CD4-positive, alpha-beta T cell (primary cell): ENCODE measurements at places on chromosomes 13 and 19.

DNA sequence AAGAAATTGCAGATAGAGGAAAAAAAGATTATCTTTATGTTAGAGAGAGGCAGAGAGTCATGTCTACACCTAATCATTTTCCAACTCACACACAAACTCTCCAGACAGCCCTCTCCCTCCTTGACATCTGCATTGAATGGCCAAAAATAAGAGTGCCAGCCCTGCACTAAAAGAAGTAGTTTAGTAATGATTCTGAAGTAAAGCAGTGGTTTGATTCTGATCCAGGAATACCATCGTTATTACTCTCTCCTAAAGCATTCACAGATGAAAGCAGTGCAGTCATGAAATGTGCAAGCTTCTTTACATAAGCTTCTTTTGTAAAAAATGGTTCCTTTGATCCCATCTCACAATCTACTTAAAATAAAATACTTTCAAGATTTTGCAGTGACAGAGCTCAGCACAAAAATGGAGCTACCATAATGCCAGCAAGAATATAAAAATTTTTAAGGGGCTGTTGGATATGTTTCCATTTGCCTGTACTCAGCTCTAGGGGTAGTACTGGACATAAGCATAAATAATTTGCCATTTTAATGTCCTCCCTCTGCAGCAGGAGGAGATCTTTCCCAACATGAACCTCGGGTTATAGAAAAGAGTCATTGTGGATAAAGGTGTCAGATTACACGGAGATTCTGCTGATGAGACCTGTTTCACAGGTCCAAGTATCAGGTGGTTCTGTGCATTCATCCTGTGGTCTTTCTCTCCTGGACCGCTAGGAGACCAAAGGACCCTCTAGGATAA is 406.3 kb downstream of the DCT start:
- no peak for DNase-seq

DNA sequence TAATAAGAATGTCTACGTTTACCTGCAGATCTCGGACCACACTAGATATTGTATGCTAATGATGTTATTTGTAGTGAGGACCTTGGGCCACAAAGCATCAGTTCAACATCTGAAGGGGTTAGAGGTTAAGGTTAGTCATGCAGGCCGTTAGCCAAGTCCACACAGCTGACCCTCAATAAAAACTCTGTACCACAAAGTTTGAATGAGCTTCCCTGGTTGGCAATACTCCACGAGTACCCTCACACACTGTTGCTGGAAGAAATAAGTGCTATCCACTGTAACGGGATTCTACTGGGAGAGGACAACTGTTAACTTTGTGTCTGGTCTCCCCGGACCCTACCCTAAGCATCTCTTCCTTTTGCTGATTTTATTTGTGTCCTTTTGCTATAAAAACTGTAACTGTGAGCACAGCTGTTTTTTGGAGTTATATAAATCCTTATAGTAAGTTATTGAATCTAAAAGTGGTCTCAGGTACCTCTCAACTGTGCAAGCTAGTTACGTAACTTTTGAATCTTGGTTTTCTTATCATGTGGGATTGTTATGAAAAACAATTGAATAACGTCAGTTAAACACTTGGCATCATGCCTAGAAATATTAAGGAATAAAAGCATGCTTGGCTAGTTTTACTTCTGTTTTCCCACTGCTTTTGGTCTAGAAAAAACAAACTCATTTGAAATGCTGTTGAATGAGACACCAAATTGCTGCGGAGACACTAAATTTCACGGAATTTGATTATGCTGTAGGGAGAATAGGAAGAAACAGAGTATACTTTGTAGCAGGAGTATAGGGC is 181.5 kb downstream of the DNAJC3 start:
- no peak for DNase-seq

DNA sequence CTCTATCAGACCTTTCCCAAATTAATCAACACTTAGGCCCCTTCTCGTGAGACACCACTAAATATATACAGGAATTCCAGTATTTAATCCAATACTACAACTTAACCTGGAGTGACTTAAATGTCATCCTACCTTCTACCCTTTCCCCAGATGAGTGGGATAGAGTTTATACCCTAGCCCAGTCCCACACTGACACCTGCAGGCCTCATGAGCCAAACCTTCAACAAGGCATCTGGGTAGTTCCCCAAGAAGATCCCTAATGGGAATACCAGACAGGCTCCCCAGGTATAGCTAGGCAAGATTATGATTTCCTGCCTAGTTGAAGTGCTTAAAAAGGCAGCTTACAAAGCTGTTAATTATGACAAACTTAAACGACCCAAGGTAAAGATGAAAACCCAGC is 15.9 kb downstream of the ZNF83 start:
- DNase-seq, result no peak

DNA sequence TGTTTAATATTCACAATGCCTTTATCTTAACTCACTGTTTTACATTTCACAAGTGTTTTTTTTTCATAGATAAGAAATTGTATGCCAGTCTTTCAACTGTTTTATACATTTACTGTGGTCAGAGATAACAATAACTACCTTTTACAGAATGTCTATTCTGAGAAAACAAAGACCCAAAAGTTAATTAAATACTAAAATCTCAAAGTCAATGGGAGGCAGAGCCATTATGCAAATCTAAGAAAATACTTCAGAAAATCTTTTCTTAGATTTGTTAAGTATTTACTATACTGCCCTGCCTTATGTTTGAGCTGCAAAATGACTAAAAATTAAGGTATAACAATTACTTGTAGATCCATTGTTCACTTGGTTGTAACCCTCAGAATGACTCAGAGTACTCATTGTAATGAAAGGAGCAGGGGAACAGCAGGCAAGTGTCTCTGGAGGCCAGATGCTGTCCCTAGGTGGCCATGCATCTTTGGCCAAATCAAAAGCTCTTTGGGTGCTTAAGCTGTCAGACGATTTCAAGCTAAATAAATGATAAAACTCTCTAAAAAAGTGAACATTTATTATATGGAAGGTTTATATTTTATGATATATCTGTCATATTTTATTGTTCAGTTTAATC is 770.1 kb upstream of the PCDH20 start:
- DNase-seq, result no peak

- DNase-seq, result no peak
These were observed 330.1 kb downstream of the TDRD3 start for GRCh38 chr13:60727140-60727539.

DNA sequence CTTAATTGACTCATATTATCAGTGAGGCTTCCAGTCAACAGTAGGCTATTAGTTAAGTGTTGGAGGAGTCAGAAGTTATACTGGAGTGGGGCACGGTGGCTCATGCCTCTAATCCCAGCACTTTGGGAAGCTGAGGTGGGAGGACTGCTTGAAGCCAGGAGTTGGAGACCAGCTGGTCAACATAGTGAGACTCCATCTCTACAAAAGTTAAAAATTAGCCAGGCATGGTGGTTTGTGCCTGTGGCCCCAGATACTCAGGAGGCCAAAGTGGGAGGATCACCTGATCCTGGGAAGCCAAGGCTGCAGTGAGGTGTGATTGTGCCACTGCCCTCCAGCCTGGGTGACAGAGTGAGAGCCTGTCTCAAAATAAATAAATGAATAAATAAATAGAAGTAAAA is 53.2 kb downstream of the COMP start:
- DNase-seq, result no peak

DNA sequence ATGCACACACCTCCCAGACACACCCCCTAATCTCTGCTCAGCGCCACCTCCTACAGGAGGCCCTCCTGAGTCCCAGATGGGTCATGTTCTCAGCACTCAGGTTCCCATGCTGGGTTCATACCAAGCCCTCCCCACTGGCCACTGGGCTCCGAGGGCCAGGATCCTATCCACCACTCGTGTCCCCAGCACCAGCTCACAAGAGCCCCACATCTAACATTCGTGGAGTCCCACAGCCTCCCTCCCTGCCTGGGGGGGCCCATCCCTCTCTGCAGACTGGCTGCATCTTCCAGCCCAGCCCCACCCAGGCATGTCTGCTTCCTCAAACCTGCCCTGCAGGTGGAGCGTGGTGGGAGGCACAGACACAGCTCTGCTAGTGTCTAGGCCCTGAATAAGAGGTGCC is 227.4 kb downstream of the TUBA3C start:
- DNase-seq, result no peak

GRCh38 chr13:88074794-88075510 is 403.8 kb downstream of the SLITRK5 start:
- DNase-seq, result no peak

DNA sequence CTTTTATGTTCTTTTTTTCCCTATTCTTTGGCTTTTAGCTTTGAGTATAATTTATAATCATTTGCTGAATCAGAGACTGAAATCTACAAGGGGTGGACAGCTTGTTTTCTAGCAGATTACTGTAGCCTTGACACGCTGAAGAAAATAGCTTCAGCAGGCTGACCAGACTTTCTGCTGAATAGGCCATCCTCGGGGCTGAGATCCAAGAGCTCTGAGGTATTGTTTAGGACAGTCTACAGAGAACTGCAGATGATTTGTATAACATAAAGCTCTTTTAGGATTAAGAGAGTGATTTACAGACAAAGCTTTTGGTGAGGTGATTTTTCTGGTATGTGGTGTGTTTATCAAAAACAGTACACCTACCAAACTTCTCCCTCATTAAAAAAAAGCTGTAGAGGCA is 16.8 kb downstream of the POLR1D start:
- no peak for DNase-seq

DNA sequence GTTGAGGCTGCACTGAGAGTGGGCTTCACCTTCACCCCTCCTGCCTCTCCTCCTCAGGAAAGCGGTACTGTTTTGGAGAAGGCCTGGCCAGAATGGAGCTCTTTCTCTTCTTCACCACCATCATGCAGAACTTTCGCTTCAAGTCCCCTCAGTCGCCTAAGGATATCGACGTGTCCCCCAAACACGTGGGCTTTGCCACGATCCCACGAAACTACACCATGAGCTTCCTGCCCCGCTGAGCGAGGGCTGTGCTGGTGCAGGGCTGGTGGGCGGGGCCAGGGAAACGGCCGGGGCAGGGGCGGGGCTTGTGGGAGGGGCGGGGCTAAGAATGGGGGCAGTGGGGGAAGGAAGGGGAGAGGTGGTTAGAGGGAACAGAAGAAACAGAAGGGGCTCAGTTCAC is 7.5 kb downstream of the CYP2A13 start:
- no peak for DNase-seq

GRCh38 chr13:100443278-100443997 is 145.2 kb downstream of the GGACT start:
- no peak for DNase-seq

DNA sequence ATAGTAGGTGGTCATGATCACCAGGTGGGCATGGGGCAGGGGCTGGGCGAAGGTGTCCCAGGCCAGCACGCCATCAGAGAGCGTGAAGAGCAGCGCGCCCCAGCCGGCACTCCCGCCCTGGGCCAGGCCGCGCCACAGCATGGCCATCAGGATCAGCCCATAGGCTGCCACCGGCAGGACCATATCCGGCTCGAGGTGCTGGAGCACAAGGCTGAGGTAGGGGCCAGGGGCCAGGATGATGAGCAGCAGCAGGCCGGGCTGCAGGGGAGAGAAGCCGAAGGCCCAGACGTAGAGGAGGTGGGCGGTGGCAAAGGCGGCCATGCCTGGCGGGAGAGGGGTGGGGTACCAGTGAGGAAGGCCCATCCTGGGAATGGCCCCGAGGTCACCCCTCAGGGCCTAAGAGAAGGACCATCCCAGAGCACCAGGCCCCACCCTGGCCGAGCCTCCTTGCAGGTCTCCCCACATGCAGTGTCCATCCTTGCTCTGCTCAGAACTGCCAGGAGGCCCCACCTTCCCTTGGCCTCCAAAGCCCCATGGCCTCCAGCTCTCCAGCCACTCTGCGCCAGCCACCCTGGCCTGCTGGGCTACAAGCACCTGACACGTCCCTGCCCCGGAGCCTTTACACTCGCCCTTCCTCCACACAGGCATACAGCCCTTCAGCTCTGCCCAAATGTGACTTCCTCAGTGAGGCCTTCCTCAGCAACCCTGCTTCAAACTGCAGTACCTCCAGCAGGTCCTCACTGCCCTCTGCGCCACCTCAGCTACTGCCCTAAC is 1.1 kb downstream of the TMEM86B start:
- no peak for DNase-seq

GRCh38 chr19:34172661-34173192 is 423 bp downstream of the LSM14A start:
- peak; percentile 34 for DNase-seq

DNA sequence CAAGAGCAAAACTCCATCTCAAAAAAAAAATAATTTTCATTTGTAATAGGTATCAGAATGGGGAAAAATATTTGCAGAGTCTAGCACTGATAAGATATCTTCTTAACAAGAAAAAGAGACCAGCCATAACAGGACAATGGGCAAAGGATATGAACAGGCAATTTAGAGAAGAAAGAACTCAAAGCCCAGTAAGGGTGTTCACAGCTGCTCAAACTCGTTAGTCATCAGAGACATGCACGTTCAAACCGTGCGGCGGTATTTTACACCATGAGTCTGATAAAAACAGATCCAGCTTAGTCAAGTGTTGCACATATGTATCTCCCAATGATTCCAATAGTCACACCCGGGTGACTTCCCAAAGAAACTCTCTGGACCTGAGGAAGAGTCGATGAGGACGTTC is 13.7 kb upstream of the NCCRP1 start:
- DNase-seq, result no peak

DNA sequence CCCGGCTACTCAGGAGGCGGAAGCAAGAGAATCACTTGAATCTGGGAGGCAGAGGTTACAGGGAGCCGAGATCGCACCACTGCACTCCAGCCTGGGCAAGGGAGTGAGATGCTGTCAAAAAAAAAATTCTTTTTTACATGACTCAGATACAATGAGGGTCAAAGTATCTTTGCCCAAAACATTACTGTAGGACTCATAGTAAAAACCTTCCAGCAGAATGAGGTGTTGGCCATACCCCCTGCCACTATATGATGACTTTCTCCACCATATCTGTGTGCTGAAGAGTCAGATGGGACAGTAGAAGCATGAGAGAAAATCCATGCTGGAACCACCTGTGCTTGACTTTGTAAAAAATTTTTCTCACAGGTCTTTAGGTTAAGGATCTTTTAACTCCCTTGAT is 86.7 kb downstream of the COL4A2 start:
- no peak for DNase-seq
